Kidney (tissue), 22 donors: ENCODE measurements at places on chromosomes 11 and 22.

DNA sequence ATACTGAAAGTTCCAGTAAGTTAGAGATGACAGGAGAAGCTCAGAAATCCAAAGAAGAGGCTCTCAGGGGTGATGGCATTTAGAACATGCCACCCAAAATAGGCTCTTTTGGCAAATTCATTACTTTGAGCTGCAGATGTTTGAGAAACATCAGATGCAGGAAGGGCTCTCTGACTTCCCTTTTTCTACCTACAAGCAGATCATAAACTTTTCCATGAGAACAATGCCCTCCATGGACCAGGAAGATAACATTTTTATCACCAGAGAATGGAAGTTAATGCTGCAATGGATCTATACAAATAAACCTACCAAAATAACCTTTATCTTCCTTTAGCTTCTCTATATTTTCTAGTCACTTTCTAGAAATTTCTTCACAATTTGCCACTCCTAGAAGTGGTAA, 32.7 kb upstream of the FAR1 start:
- no peak for DNase-seq

DNA sequence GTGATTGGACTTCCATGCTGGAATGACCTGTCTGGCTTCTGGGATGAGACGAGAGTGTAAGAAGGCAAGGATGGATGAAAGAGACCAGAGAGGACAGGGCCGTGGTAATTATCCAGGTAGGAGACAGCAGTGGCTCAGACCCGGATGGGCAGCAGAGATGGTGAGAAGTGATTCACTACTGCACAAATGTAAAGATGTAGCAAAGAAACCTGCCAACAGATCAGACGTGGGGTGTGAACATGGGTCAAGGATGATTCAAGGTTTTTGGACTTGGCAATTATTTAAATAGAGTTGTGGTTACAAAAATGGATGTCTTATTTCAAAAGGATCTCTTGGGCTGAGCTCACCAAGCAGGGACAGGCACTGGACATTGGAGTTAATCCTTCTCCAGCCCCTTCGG, 32.7 kb downstream of the RIBC2 start:
- no peak for DNase-seq

- DNase-seq: no peak
These were observed 32.0 kb downstream of the GUCY1A2 start for GRCh38 chr11:106986261-106986660.

DNA sequence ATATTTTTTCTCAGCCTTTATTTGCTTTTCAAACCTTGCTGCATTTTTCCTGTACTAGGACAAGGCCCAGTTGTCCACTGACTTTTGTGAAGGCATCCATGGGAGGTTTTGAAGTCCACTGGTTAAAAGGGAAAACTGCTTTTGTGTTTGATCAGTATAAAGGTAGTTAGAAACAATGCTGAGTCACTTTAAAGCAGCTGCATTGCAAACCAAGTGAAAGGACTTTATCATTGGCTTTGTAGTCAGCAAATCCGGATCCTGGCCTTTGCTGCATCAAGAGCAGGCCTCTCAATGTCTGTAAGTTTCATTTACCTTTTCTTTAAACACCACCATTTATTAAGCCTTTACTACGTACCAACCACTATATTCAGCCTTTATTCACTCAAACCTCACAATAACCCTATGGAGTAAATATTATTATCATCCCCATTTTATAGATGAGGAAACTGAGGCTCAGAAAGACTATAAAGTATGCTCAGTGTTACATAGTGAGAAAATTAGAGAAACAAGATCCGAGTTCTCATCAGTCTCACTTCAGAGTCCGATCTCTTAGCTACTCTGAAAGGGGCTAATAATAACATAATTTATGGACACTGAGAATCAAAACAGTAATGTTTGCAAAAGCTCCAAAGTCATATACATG, 60.6 kb upstream of the HSD17B12 start:
- no peak for DNase-seq

GRCh38 chr11:66651016-66651415, 12.5 kb downstream of the RBM4 start:
- no peak for DNase-seq

- DNase-seq: no peak
These were observed 98.9 kb upstream of the ISX start for GRCh38 chr22:34966980-34967565.

GRCh38 chr11:115716601-115717529, 212.7 kb upstream of the CADM1 start:
- peak; percentile 91 for DNase-seq

DNA sequence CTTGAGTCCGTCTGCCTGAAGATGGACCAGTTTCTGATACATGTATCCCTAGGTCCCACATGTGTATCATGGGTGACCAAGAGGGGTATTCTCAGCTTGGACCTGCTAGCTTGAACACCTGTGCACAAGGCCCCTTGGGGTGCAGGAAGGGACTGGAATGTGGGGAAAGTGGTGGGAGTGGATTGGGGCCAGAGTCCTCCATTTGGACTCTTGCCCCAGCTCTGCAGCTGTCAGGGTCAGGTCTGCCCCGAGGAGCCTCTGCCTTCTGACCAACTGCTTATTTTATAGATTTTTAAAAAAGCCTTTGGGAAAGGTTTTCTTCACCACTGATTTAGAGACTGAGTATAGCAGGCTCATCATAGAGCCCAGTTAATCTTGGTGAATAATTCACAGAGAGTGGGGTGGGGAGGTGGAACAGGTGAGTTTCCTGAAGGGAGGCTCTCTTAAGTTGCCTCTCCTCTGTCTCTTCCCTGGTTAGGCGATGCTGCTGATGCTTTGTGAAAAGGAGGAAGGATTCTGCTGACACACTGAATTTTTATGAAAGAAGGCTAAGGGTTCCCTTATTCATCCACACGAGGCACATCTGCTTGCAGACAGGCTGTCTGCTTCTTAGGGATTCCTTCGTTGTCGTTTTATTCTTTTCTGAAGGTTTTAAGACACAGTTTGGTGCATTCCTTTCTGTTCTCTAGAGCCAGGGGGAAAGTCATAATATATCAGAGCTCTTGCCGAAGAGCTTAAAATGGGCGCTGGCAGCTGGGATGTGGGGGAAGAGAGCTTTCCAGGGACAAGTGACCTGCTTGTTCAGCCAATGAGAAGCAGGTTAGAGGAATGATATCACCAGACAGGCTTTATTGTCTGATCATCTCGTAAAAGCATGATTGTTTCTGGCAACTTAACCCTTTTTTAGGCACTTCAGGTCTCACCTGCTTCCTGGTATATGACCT, 19.9 kb downstream of the TRIM44 start:
- DNase-seq: peak; percentile 69

DNA sequence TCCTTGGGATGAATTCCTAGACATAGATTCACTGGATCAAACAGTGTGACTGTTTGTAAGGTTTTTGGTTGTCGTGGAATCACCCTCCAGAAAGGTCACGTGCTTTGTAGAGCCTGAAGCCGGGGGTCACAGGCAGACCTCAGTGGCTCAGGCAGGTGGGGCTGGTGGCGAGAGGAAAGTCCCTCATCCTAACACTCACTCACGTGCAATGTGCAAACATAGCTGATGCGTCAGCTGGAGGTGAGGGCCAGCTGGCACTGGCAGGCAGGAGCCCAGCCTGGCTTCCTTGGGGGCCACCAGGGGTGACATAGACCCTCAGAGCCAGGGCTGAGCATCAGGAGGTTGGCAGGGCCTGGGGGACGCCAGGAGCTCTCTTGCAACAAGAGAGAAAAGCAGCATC, 90.0 kb downstream of the ARHGAP8 start:
- no peak for DNase-seq

- no peak for DNase-seq
These were observed 50.7 kb downstream of the CD82 start for GRCh38 chr11:44615913-44616791.

- no peak for DNase-seq
These were observed 41.7 kb upstream of the PLET1 start for GRCh38 chr11:112302226-112302868.

DNA sequence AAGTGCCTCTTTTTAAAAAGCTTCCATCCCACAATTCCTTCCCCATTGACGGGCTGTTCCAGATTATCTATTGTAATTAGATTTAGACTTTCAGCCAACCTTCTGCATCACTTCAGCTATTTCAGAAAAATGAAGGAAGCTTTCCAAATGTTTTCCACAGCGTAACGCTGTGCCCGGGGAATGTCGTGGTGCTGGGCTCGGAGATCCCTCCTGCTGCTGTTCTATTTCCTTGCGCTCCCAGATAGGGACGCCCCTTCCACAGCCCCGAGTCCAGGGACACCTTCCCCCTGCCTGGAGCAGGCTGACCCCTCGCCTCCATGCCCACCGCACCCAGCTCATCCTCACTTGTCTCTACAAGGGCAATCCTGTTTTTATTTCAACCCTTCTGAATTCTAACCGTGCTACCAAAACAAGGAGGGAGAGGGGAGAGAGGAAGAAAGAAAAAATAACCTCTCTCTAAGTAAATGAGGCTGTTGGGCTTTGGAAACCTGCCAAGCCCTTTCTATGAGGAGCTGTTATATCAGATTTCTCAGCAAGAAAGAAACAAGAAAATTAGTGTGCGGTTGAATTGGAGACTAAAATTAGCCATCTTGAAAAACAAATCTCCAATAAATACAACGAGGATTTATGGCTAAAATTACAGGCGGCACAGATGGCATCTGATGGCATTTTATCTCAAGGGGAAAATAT, 366.9 kb downstream of the BRD1 start:
- DNase-seq: peak; percentile 83

DNA sequence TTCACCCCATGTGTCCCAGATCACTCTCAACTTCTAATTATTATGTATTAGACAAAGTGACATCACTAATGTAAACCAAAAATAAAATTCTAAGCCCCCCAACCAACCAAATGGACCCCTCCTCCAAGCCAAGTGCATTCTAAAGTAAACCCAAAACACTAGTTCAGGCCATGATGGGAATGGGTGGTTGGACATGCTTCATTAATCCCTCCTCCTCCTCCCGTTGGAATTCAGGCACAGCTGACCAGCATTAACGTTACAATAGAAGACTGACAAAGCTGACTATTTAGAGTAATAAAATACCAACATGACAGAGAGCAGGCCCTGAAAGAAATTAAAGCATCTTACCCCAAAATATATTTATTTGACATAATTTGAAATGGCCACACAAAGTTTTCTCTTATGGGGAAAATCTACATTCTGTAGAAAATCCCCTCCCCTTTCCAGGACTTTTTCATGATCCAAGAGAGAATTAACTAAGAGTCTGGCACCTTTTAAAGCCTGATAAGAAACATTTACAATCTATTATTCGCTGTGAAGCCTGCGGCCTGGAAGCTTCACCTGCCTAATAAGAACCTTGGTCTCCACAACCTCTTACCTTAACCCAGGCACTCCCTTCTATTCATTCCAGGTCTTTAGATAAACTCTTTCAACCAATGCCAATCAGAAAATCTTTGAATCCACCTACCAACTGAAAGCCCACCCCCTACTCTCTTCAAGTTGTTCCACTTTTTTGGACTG, 948.5 kb upstream of the CCDC90B start:
- DNase-seq: no peak

GRCh38 chr11:12303421-12304149, 73.8 kb upstream of the PARVA start:
- DNase-seq: no peak

DNA sequence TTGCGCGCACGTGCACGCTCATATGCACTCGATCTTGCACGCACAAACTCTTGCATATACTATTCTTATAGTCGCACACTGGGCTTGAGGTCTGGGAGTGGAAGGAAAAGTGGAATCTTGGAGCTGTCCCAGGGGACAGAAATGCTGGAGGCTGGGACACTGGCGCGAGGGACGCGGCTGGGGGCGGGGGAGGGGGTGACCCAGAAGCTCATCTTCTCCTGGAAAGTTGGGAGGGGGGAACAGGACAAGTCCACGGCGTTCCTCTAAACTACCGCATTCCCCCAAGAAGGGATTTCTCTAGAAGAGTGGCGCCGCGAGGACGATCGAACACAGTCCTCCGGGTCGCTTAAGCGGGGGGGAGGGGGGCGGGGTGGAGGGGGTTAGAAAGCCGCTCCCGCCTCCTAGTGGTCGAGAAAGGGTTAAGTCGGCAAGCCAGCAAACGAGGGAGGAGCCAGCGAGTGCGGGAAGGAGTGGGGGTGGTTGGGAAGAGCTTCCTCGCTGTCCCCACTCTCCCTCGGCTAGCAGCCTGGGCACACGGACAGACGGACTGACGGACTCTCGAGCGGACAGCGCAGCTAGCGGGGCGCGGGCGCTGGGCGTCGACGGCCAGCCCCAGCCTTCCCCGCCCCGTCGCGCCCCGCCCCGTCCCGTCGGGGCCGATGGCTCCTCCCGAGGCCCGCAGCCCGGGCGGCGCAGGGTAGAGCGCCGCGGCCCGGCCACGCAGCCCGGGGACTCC, at the start of gene RTN4RL2:
Gene RTN4RL2 (plus strand): TSS at position 507 of the 736 bp plus-strand sequence. CDS start 338 bp downstream, outside the sequence.
- DNase-seq: peak; percentile 78

- no peak for DNase-seq
These were observed 30.4 kb downstream of the BSX start for GRCh38 chr11:122951211-122951610.

DNA sequence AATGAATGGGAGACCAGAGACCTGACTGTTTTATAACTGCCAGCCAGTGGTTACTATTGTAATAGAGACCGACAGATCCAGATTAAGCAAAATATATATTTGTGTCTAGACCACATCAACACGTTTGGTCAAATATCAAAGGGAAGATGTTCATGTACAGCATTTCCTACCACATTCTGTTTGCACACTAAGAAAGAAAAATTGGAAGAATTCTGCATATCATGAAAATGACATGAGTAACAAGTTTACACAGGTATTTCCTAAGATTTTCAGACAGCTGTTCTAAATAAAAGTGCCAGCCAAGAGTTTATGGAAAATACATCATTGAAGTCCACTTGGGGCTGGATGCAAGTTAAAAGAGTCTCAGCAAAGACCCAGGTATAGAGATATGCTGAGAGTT, 145.5 kb upstream of the ANO3 start:
- DNase-seq: no peak

DNA sequence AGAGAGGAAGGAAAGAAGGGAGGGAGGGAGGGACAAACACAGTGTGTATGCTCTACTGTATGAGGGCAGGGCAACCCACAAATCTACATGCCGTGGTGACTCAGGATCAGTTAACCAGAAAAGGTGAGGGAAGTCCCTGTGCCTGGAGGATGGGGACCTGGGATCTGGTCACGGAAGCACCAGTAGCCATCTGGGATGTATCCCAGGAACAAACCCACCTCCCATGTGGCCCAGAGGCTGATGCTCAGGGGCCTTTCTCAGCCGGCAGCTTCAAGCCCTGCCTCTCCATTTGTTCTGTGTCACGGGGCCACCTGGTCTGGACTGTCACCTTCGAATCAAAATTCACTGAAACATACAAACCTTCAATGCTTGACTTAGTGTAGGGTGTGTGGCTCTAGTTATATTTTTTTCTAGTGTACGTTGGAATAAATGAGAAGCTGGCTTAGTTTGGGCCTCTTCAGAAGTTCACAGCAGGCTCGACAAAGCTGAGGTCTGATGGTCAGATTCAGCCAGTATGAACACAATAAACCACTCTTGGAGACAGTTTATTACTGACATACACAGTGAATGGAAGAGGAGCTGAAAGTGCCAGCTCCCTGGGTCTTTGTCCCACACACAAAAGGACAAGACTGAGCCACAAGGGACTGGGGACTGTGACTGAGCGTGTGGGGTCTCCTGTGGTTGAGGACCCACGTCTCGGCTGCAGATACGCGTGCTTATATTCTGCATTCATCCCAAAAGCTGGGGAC, 23.5 kb upstream of the RTL6 start:
- DNase-seq: no peak

- peak; percentile 88 for DNase-seq
These were observed 62.6 kb upstream of the RASD2 start for GRCh38 chr22:35477911-35478582.
